ENCODE measurements at places on chromosomes 2 and 18.

- H3K4me1 ChIP-seq: no peaks in the 10 kb centered on the region
- no peak for DNase-seq
- no peak overlapping the region for H3K4me3 ChIP-seq
- no peaks in the 10 kb centered on the region for H3K36me3 ChIP-seq
- H3K27me3 ChIP-seq: peaks cover 47% of the 10 kb centered on the region
Measured at GRCh38 chr2:232417489-232417888, 10.8 kb downstream of the ALPG start.

DNA sequence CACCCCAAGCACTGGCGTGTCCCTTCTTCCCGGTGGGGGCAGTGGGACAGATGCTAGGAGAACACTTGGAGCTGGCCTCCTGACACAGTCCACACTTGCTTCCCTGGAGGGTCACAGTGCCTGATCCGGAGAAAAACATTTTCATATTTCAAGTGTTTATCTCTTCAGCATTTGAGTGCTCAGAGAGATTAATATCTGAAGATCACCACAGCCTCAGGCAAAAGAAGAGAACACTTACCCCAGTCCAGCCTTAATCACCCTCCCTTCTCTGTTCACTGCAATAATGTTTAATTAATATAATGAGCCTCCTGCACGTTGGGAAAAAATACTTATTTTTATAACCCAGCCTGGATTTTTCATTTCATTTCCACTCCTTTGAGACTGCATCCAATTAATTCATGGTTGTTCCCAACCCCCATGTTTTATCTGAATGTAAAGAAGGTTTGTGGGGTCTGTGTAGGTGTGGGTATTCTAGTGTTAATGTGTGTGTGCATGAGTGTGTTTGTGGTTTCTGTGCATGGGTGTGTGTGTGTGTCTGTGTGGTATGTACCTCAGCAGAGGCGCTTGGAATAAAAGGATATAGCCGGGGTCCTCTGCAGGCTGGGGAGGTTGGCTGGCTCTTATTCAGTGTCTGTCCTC lies 72.1 kb downstream of the NRP2 start:
- H3K27me3 ChIP-seq: no peaks in the 10 kb centered on the region
- H3K4me3 ChIP-seq: no peak overlapping the region
- peaks cover 15% of the 10 kb centered on the region for H3K4me1 ChIP-seq
- no peak for DNase-seq
- H3K36me3 ChIP-seq: no peaks in the 10 kb centered on the region

DNA sequence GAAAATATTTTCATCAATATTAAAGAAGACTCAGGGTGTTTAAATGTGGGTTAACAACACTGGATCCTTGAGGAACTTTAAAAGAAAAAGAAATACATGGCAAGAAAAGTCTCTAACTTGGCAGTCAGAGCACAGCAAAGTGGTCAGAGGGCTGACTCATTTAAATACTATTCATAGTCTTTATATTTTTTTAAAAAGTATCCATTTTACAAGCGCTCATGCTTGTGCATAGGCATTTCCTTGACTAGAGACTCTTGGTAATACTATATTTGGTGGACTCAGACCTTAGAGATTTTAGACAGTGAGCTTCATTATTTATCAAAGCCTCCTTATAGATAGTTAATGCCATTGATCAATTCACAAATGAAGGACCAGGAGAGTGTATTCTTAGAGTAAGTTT lies 110.2 kb downstream of the ABCA12 start:
- no peak overlapping the region for H3K27ac ChIP-seq
- no peaks in the 10 kb centered on the region for H3K36me3 ChIP-seq
- H3K27me3 ChIP-seq: no peaks in the 10 kb centered on the region
- no peak overlapping the region for H3K4me3 ChIP-seq
- H3K4me1 ChIP-seq: no peaks in the 10 kb centered on the region
- DNase-seq: peak; percentile 42

DNA sequence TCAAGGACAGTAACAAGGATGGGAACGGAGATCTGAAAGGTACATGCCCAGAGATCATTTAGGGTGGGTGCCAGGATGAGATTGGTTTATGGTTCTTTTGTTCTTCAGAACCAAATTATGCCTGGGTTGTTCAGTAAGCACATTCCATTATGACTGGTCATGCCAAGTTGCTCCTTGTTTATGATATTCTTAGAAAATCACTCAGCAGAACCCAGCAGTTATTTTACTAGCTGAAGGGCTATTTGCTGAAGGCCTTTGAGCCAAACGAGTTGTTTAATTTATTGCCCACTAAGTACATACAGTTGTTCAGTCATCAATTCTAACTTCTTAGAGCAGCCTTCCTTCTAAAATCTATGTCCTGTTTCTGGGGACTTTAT lies 635 bp downstream of the SLC3A1 start:
- H3K36me3 ChIP-seq: no peaks in the 10 kb centered on the region
- no peak overlapping the region for H3K4me3 ChIP-seq
- no peaks in the 10 kb centered on the region for H3K4me1 ChIP-seq
- peak; percentile 44 for DNase-seq
- no peak overlapping the region for H3K27ac ChIP-seq
- no peaks in the 10 kb centered on the region for H3K27me3 ChIP-seq

DNA sequence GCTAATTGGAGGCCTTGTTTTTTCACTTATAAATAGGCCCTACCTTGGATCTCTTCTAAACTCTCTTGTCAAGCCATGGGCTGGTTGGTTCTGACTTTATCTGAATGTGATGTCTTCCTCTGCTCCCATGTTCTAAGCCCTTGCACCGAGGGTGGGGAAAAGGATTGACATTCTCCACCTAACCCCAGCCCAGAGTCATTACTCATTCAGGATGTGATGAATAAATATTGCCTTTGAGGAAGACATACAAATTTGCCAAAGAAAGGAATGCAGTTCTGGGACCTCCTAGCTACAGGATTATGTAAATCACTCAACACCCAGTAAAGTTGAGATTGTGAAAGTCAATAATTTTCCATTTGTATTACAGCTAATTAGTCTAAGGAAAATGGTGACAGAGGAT lies 142.1 kb upstream of the LYPD6 start:
- no peak for DNase-seq
- H3K4me1 ChIP-seq: no peaks in the 10 kb centered on the region
- no peaks in the 10 kb centered on the region for H3K27me3 ChIP-seq
- no peak overlapping the region for H3K4me3 ChIP-seq
- no peaks in the 10 kb centered on the region for H3K36me3 ChIP-seq
